ENCODE measurements at places on chromosomes 11 and 22. TPM values are rescaled to one million over a fixed set of nuclear protein-coding genes. Genes with fewer than 3 reads are reported as not detected.

Gene MLC1
- 1.9 TPM for total RNA-seq

Gene LGR4
- total RNA-seq, result 0.29 TPM

Gene TIGD3
- 1.1 TPM for total RNA-seq

Gene LRFN4
- 29.0 TPM for total RNA-seq

Gene PARVG
- total RNA-seq, result 125 TPM

Gene UBQLN3
- total RNA-seq, result not detected

Gene GNG3
- total RNA-seq, result not detected

Gene POGLUT3
- 27.5 TPM for total RNA-seq

Gene MAP6
- 0.70 TPM for total RNA-seq

Gene FREY1
- total RNA-seq, result 1.5 TPM

Gene VSIG10L2
- not detected for total RNA-seq

Gene DDI1
- not detected for total RNA-seq

Gene CHRNA10
- total RNA-seq, result 2.7 TPM

Gene CDON
- 1.8 TPM for total RNA-seq

Gene STARD10
- 18.4 TPM for total RNA-seq

Gene HORMAD2
- not detected for total RNA-seq

DNA sequence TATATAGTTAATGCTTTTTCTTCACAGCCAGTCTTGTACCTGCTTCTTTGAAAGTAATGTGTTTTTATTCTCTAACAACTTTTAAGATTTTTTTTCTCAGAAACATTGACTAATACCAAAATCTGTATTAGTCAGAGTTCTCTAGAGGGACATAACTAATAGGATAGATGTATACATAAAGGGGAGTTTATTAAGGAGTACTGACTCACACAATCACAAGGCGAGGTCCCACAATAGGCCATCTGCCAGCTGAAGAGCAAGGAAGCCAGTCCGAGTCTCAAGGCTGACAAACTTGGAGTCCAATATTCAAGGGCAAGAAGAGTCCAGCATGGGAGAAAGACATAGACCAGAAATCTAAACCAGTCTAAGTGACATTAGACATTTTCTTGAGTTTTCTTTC, 140.0 kb downstream of the RAB38 start:
- no peak for DNase-seq
- H3K27ac ChIP-seq, result no peak overlapping the region
- no peaks in the 10 kb centered on the region for H3K36me3 ChIP-seq
- no peaks in the 10 kb centered on the region for H3K4me1 ChIP-seq

GRCh38 chr11:101867951-101868350, 46.9 kb upstream of the CEP126 start:
- H3K27ac ChIP-seq, result no peak overlapping the region
- H3K27me3 ChIP-seq, result peaks cover 4% of the 10 kb centered on the region
- H3K4me3 ChIP-seq, result no peak overlapping the region
- H3K36me3 ChIP-seq, result peaks cover 1% of the 10 kb centered on the region

DNA sequence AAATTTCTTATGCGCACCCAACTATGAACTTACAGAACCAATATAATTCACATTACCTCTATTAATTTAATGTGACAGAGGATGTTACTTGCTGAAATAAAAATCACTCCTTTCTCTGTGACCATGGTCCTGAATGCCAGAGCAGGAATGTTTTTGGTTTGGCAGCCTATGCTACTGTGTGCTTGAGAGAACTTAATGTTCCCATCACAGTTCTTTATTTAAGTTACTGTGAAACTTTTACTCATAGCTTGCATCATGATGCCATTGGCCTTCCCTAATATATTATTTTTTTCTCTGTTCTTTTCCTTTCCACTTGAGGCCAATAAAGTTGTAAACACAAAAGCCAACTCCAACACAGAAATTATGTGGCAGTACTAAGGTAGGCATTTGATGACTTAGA, 142.2 kb downstream of the FAM76B start:
- H3K27ac ChIP-seq, result no peak overlapping the region
- H3K27me3 ChIP-seq, result peaks cover 9% of the 10 kb centered on the region
- H3K4me1 ChIP-seq, result peaks cover 2% of the 10 kb centered on the region
- DNase-seq, result no peak
- no peak overlapping the region for H3K4me3 ChIP-seq

- no peaks in the 10 kb centered on the region for H3K4me1 ChIP-seq
- no peaks in the 10 kb centered on the region for H3K36me3 ChIP-seq
- no peaks in the 10 kb centered on the region for H3K27me3 ChIP-seq
- H3K4me3 ChIP-seq, result no peak overlapping the region
- DNase-seq, result no peak
- H3K27ac ChIP-seq, result no peak overlapping the region
Observed at GRCh38 chr11:70894566-70895365, 357.6 kb downstream of the SHANK2 start.

GRCh38 chr22:38086942-38087341, 3.0 kb upstream of the SLC16A8 start:
- H3K36me3 ChIP-seq, result no peaks in the 10 kb centered on the region
- peaks cover 23% of the 10 kb centered on the region for H3K27me3 ChIP-seq
- no peak for DNase-seq
- no peak overlapping the region for H3K4me3 ChIP-seq
- H3K27ac ChIP-seq, result no peak overlapping the region
- H3K4me1 ChIP-seq, result no peaks in the 10 kb centered on the region

- H3K4me3 ChIP-seq, result peak overlapping the region; percentile 63
- DNase-seq, result no peak
- no peaks in the 10 kb centered on the region for H3K36me3 ChIP-seq
- no peak overlapping the region for H3K27ac ChIP-seq
Observed at GRCh38 chr11:129278586-129279319, 86.6 kb upstream of the ARHGAP32 start.

DNA sequence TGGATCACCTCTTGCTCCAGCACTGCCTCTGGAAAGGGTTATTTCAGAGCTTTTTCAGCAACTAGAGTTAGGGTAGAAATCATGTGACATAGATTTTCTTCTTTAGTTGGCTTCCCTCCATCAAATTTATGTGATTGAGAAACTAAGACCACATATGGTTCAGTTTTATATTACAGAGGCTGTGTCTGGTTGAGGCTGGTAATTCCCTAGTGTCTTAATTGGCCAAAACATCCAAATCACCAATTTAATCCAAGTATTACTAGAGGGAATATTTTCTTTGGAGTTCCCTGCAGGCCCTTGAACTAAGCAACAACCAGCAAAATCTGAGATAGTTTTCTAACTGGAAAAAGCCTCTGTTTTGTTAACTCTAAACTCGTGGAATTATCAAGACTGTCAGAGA, 136.3 kb downstream of the ARHGAP42 start:
- H3K36me3 ChIP-seq, result no peaks in the 10 kb centered on the region
- H3K4me1 ChIP-seq, result no peaks in the 10 kb centered on the region
- no peak overlapping the region for H3K27ac ChIP-seq
- H3K27me3 ChIP-seq, result no peaks in the 10 kb centered on the region
- no peak for DNase-seq
- H3K4me3 ChIP-seq, result no peak overlapping the region

GRCh38 chr11:47467357-47467756, 18.4 kb upstream of the RAPSN start:
- H3K4me3 ChIP-seq, result no peak overlapping the region
- H3K27me3 ChIP-seq, result no peaks in the 10 kb centered on the region
- DNase-seq, result no peak
- no peaks in the 10 kb centered on the region for H3K4me1 ChIP-seq

GRCh38 chr22:25023879-25024278, 71.4 kb downstream of the KIAA1671 start:
- H3K4me3 ChIP-seq, result no peak overlapping the region
- peaks cover 34% of the 10 kb centered on the region for H3K27me3 ChIP-seq
- H3K36me3 ChIP-seq, result no peaks in the 10 kb centered on the region
- H3K4me1 ChIP-seq, result peaks cover 31% of the 10 kb centered on the region

DNA sequence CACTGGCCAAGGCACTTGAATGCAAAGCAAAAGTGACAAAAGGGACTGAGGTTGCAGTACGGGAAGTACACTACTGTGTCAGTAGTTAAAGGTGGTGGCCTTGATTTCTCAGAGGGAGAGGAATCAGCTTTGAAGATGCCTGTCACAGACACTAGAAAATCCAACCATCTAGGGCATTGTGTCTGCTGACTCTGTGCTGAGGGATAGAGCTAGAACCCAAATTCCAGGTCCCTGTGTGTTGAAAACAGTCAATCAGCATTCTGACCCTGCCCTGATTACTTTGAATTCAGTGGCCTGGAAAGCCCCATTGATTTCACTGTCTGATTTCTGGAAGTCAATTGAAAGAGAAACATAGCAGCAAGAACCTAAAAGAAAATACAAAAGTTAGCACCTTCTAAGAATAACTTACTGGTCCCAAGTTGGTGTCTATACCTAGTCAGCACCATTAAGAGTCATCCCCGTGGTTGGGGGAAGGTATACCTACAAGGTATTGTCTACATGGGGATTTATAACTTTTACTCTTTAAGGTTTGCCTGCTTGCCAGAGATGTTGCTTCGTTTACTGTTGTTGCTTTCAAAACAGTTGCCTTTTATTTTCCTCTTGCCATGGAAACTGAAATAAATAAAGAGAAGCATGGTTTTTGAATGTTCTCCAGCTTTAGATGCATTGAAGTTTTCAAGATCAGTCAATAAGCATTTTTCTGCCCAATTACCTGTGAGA, 97.3 kb downstream of the PDHX start:
- H3K4me3 ChIP-seq, result peak overlapping the region; percentile 23
- H3K27me3 ChIP-seq, result peaks cover 36% of the 10 kb centered on the region
- peak overlapping the region; percentile 70 for H3K27ac ChIP-seq
- peaks cover 7% of the 10 kb centered on the region for H3K36me3 ChIP-seq

- no peak for DNase-seq
- no peak overlapping the region for H3K27ac ChIP-seq
- peaks cover 68% of the 10 kb centered on the region for H3K27me3 ChIP-seq
- H3K36me3 ChIP-seq, result no peaks in the 10 kb centered on the region
- no peak overlapping the region for H3K4me3 ChIP-seq
Observed at GRCh38 chr11:19432370-19433061, 191.8 kb upstream of the E2F8 start.

DNA sequence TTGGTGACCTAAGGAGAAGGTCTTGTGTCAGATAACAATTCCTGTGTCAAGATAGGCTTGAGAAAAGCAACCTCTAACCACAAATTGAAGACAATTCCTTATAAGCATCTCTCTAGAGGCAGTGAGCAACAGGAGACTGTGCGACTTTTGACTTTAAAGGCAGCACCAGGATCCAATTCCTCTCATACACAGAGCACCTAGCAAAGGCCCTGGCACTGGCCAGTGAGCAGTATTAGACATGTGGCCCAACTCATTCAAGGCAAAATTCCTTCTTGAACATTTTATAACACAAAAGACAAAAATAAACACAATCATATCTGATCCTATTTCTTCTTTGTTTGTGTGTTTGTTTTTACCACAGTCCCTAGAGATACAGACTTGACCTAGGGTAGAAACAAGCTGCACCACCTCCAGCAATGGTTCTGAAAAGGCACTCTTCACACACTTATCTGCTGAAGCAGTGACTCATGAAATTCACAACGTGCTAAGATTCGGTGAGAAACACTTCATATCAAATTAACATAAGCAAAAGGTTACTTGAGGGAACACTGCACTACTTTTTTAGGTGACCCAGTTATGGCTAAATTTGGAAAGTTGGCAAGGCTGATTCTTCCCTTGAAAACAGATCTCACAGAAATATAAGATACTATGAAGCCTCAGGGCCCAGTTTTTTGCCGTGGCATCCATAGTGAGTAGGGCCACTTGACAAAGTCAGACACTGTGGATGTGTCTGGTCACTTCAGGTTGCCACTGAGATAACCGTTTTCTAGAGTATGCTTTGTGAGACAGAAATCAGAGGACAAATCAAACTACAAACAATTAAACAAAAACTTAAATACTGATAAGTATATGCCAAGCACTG, 1018.9 kb downstream of the DLG2 start:
- H3K36me3 ChIP-seq, result no peaks in the 10 kb centered on the region
- no peak for DNase-seq
- no peak overlapping the region for H3K4me3 ChIP-seq
- no peak overlapping the region for H3K27ac ChIP-seq
- no peaks in the 10 kb centered on the region for H3K4me1 ChIP-seq

- no peaks in the 10 kb centered on the region for H3K27me3 ChIP-seq
- H3K4me1 ChIP-seq, result no peaks in the 10 kb centered on the region
- no peak overlapping the region for H3K27ac ChIP-seq
- H3K4me3 ChIP-seq, result no peak overlapping the region
- DNase-seq, result no peak
- H3K36me3 ChIP-seq, result no peaks in the 10 kb centered on the region
Observed at GRCh38 chr11:27839226-27839913, 139.1 kb upstream of the BDNF start.

- no peaks in the 10 kb centered on the region for H3K4me1 ChIP-seq
- H3K27ac ChIP-seq, result no peak overlapping the region
- no peak overlapping the region for H3K4me3 ChIP-seq
- no peak for DNase-seq
Observed at GRCh38 chr11:13386567-13386966, 76.5 kb downstream of the BTBD10 start.

- no peaks in the 10 kb centered on the region for H3K4me1 ChIP-seq
- no peak overlapping the region for H3K4me3 ChIP-seq
- peaks cover 8% of the 10 kb centered on the region for H3K27me3 ChIP-seq
- peak; percentile 30 for DNase-seq
Observed at GRCh38 chr11:69344570-69345145, 50.7 kb downstream of the MYEOV start.

GRCh38 chr22:21693333-21693998, 27.7 kb downstream of the PPIL2 start:
- H3K4me3 ChIP-seq, result no peak overlapping the region
- no peaks in the 10 kb centered on the region for H3K27me3 ChIP-seq
- H3K27ac ChIP-seq, result no peak overlapping the region
- DNase-seq, result no peak

DNA sequence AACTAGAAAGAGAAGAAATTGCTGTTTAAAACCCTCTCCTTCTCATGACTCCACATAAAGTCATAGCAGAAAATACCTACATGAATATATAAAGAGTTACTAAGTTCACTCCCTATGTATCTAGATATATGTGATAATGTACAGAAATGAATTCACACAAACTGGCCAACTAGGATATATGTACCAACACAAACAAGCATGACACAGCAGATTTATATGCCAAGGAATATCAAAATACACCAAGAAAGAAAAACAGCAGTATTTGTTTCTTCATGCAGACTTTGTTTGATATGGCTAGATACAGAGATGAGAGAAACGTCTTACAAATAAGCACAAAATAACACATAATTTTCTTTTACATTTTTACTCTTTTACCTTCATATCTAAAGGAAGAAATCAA, 1.8 kb downstream of the OR51G1 start:
- H3K27me3 ChIP-seq, result no peaks in the 10 kb centered on the region
- H3K27ac ChIP-seq, result no peak overlapping the region
- H3K36me3 ChIP-seq, result no peaks in the 10 kb centered on the region
- no peak overlapping the region for H3K4me3 ChIP-seq

- peaks cover 20% of the 10 kb centered on the region for H3K27me3 ChIP-seq
- H3K36me3 ChIP-seq, result no peaks in the 10 kb centered on the region
- no peaks in the 10 kb centered on the region for H3K4me1 ChIP-seq
Observed at GRCh38 chr11:3073029-3073435, 15.8 kb upstream of the CARS1 start.

GRCh38 chr22:35930933-35931332, 97.7 kb downstream of the RBFOX2 start:
- no peaks in the 10 kb centered on the region for H3K4me1 ChIP-seq
- H3K27me3 ChIP-seq, result peaks cover 19% of the 10 kb centered on the region
- no peak for DNase-seq
- no peaks in the 10 kb centered on the region for H3K36me3 ChIP-seq
- no peak overlapping the region for H3K27ac ChIP-seq

GRCh38 chr22:23113067-23113846, 28.5 kb downstream of the RSPH14 start:
- no peak for DNase-seq
- H3K36me3 ChIP-seq, result no peaks in the 10 kb centered on the region
- no peaks in the 10 kb centered on the region for H3K4me1 ChIP-seq
- H3K27ac ChIP-seq, result no peak overlapping the region

GRCh38 chr11:70270877-70271648, 573 bp downstream of the PPFIA1 start:
- peak; percentile 62 for DNase-seq
- peak overlapping the region; percentile 79 for H3K4me3 ChIP-seq
- H3K36me3 ChIP-seq, result peaks cover 21% of the 10 kb centered on the region
- peaks cover 12% of the 10 kb centered on the region for H3K27me3 ChIP-seq
- peak overlapping the region; percentile 78 for H3K27ac ChIP-seq

All from activated CD8-positive, alpha-beta memory T cell treated with anti-CD3 and anti-CD28 coated beads, Interleukin-2, amount 10 ng/mL, durations not matched to agents 7 days and 5 days (primary cell).